ENCODE measurements at places on chromosomes 5 and 9.

- no peak for DNase-seq
Observed at GRCh38 chr9:28267351-28267750, 694.1 kb upstream of the C9orf72 start.

DNA sequence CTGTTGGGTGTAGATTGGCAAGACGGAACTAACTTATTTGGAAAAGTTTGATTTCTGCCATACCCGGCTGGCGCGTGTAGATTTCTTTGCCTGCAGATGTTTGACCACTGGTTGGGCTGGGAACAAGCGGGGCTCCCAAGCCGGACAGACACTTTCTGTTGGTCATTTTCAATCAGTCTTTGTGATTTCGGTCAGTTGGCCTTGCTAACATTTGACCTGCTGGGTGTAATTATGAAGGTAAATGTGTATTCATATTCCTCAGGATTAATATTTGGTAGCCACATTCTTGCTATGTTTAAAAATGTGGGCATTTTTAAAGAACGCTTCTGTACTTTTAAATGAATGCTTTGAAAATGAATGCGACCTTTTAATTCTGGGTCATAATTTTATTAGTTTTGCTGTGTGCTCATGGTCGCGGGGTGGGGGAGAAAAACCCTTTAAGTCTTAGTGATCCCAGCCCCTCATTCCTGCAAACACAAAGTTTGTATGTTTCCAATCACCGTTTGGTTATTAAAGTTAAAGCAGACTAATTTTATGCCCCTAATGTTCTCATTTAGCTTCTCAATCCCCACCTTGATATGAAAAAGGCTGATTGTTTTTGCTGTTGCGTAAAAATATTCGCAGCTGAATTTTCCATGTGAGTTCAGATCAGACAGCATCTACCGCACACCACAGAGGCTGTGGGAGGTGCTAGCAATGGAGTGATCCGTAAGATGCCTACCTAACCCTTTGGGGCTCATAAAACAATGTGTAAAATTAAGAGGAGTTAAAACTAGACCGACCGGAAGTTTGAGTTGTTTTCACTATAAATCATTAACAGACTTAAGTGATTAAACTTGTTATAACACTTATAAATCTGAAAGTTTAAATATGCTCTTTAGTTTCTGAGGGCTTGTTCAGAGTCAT lies 1.5 kb downstream of the RASGRF2 start:
- no peak for DNase-seq

GRCh38 chr9:129604766-129605163 lies 16.1 kb downstream of the C9orf50 start:
- no peak for DNase-seq

DNA sequence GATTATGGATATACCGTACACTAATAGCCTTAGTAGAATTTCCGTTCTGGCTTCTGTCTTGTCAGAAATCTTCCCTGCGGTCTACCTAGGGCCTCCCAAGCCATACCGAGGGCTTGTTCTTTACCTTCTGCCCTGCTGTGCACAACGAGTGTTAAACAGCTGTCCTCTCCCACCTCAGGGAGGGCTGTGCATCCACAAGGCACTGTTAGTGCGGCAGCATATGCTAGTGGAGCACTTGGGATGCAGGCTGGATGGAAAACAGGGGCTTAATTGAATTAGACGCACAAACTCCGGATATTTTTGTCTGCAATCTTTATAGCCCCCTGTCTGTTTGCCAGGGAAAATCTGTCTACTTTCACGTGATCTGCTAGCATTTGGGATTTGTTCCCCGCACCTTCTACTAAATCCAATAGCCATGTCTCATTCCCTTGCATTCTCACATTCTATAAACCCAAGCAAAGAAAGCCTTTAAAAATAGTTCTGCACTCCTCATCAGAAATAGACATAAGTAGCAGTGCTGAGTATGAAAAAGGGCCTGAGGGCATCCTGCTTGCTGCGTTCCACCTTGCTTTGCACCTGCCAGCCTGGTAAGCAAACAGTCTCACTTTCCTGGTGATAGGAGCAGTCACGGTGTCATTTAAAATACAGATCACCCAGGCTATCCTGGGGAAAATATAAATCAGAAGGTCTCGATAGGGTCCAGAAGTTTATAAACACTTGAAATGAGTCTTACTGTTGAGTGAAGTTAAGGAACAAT lies 382.6 kb downstream of the RASEF start:
- DNase-seq = no peak
